ENCODE measurements at places on chromosomes 16 and 17.

DNA sequence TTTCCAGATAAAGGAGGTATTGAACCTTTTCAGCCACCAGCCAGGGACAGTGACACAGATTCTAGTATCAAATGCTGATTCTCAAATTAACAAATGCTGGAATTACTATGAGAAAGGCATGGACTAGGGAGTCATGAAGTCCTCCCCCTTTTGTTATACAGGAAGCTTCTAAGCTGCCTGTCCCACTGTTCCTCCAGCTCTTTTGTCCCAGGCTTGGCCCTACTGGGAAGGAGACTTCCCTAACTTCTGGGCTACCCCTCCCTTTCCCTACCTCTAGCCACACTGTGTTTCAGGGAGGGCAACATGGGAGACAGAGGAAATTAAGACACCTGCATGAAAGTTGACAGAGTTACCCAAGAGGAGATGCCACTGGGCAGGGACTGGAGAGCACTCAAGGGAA lies 192.5 kb downstream of the CDH13 start:
- no peaks in the 10 kb centered on the region for H3K36me3 ChIP-seq
- no peak overlapping the region for H3K27ac ChIP-seq
- peaks cover 4% of the 10 kb centered on the region for H3K4me1 ChIP-seq
- no peaks in the 10 kb centered on the region for H3K27me3 ChIP-seq
- no peak for DNase-seq

- no peaks in the 10 kb centered on the region for H3K27me3 ChIP-seq
- no peak overlapping the region for H3K4me3 ChIP-seq
- H3K4me1 ChIP-seq = peaks cover 4% of the 10 kb centered on the region
- DNase-seq = no peak
- H3K27ac ChIP-seq = no peak overlapping the region
Observed at GRCh38 chr16:75503801-75504200, 8.6 kb upstream of the CHST6 start.

GRCh38 chr17:43713494-43714162 lies 45.0 kb downstream of the SOST start:
- H3K27ac ChIP-seq = no peak overlapping the region
- no peak for DNase-seq
- peak overlapping the region; percentile 33 for H3K4me3 ChIP-seq
- H3K36me3 ChIP-seq = no peaks in the 10 kb centered on the region
- peaks cover 3% of the 10 kb centered on the region for H3K4me1 ChIP-seq

DNA sequence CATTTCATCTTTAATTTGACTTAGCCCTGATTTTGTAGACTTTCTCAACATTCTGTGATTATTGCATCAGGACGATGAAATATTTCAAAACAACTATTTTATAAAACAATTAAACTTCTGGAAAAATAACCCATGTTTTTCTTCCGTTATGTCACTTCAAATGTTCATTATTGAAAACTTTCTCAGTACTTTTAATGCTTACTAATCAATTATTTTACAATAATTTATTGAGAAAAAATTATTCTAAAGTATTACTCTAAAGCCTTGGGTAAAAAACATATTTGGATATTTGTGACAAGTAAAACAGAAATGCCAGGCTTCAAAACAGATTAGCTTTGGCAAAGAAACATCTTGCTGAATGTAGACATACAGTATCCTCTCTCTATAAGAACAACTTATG lies 46.3 kb upstream of the DHX40 start:
- no peak for DNase-seq
- no peaks in the 10 kb centered on the region for H3K27me3 ChIP-seq
- H3K36me3 ChIP-seq = no peaks in the 10 kb centered on the region

DNA sequence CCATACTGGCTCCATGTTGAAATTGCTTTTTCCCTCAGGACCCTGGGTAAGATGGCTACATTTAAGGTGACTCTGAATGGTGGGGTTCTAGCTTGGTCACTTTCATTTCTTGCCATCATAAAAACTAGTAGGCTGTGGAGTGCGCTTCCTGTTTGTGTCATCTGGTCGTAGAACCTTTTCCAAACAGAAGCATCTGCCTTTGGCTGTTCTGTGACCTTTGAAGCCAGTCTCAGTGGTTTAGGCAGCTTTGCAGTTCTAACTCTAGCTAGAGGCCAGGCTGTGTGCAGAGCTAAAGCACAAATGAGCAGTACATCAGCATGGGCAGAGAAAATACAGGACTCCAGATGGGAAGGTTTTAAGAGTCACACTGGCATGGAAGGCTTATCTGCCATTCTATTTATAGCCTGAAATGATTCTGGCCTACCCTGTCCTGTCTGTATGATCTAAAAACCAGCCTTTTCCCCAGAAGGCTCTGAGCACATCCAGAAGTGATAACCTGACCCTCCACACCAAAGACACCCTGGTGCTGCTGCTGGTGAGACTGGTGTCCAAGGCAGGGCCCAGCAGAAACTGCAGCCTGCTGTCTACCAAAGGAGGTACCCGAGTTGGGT lies 8.6 kb downstream of the ESRP2 start:
- no peak for DNase-seq
- H3K27me3 ChIP-seq = no peaks in the 10 kb centered on the region
- no peak overlapping the region for H3K4me3 ChIP-seq
- H3K4me1 ChIP-seq = no peaks in the 10 kb centered on the region

- peaks cover 8% of the 10 kb centered on the region for H3K4me1 ChIP-seq
- H3K27ac ChIP-seq = peak within 1 kb of the TSS; percentile 13
- peak; percentile 32 for DNase-seq
Observed at GRCh38 chr17:19004421-19005136, at the start of gene FAM83G. Gene FAM83G, minus strand, starts transcription at chr17:19004764. Its CDS starts 723 bp downstream, at chr17:19004041.

DNA sequence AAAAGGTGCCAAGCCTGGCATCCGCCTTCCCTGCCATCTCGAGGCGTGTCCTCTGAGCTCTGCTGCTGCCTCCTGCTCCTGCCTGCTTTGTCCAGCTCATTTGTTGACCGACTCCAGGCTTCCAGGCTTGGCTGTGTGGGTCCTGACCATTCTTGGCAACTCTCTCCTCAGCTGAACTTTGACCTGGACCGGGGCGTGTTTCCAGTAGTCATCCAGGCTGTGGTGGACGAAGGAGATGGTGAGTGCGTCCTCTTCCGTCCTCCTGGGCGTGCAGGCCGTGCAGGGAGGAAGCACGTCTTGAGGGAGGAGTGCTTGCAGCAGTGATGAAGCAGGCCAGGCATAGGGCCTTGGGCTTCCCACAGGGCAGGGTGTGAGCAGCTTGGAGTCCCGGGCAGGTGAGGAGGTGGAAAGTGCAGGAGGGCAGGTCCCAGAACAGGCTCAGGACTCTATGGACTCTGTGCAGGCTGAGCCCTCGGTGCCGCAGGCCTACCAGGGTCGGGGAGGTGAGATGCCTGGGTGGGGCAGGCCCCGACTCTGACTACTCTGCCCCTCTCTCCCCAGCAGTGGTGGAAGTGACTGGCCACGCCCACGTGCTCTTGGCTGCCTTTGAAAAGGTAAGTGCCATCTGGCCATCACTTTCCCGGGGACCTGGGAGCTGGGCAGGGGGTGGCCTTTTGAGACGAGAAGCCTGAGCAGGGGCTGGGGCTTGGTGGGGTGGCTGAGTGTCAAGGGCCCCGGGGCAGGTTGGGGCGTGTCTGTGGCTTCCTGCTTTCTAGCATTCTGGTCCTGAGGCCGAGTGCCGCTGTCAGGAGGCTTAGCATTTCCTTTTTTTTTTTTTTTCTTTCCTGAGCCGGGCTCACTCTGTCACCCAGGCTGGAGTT lies 28.6 kb upstream of the NUDT16L1 start:
- no peak overlapping the region for H3K27ac ChIP-seq
- H3K36me3 ChIP-seq = peaks cover 81% of the 10 kb centered on the region
- no peak overlapping the region for H3K4me3 ChIP-seq
- H3K4me1 ChIP-seq = peaks cover 2% of the 10 kb centered on the region
- H3K27me3 ChIP-seq = peaks cover 2% of the 10 kb centered on the region
